ENCODE measurements at places on chromosomes 13 and 19. TPM values are rescaled to one million over a fixed set of nuclear protein-coding genes. Genes with fewer than 3 reads are reported as not detected.

DNA sequence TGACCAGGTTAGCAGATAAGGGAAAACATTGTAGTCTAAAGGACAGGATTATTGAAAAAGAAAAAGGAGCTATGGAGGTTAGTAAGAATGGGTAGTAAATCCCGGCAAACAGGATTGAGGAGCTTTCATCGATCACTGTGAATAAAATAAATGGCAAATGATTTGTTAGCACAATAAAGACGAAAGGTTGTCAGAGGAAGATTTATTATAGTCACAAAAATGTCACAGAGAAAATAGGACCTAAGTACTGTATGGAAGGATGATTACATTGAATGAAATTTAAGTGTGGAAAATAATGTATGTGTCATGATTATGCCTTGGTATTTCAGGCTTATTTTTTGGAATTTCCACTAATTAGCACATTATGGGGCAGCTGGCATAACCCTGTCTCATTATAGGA lies 519.2 kb upstream of the SLITRK6 start:
- no peak for DNase-seq

- peak; percentile 45 for DNase-seq
Measured at GRCh38 chr13:45850027-45850613, 1.4 kb downstream of the SIAH3 start.

- DNase-seq: no peak
Measured at GRCh38 chr19:35236638-35237400, 8.3 kb upstream of the FAM187B start.

- peak; percentile 20 for DNase-seq
Measured at GRCh38 chr13:31073859-31074718, 87.6 kb downstream of the HSPH1 start.

- no peak for DNase-seq
Measured at GRCh38 chr13:38530492-38530891, 156.4 kb upstream of the FREM2 start.

The SLC5A5 gene
- 0.37 TPM for total RNA-seq

GRCh38 chr19:40410030-40410389 lies 3.2 kb downstream of the PRX start:
- peak; percentile 73 for DNase-seq

DNA sequence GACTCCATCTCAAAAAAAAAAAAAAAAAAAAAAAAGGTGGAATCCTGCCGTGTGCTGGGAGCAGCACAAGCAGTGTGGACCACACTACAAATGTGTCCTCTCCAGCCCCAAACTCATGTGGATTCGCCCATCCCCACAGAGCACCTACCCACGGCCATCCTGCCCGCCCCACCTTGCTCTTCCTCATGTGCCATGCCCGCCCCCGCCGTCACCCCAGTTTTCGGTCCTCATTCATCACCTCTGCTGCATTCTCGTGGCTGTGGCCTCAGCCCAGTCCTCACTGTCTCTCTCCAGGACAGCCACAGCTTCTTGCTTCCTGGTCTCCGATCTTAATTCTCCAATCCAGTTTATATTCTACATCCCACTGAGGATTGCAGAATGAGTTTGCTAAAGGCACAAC lies 80.0 kb upstream of the TM9SF2 start:
- no peak for DNase-seq

DNA sequence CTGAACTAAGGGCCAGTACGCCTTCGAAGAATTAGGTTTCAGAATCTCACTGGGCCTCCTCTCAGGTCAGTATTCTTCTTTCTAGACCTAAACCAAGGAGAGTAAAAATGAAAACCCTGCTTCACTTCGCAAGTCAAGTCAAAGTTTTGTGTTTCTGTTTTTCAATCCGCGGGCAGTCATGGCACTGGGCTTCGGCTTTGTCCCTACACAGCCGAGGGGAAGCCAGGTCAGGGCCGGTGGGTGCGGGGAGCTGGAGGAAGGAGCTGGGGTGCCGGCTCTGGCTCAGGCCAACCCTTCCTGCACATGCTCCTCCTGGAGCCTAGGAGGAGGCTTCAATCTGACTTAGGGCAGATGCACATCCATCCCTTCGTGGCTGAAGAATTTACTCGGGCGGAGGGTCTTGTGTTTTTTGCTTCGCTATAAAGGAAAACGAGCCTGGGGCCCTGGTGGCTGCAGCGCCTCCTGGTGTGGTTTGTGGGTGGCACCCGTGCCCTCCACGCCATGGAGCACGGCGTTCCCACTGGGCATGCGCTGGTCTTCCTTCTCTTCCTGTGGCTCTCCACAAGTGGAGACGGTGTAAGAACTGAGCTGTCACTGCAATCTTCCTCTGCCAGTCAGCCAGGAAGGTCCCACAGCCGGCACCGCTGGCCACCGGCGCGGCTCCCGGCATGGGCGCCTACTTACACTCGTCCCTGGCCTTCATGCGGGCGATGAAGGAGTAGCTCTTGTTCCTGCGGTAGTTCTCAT lies 22.5 kb downstream of the C19orf44 start:
- DNase-seq: no peak

The CCDC122 gene
- 12.0 TPM for total RNA-seq

- no peak for DNase-seq
Measured at GRCh38 chr19:49682274-49682673, 5.2 kb downstream of the PRMT1 start.

GRCh38 chr13:36134632-36135031 lies 3.5 kb upstream of the DCLK1 start:
- peak; percentile 10 for DNase-seq

DNA sequence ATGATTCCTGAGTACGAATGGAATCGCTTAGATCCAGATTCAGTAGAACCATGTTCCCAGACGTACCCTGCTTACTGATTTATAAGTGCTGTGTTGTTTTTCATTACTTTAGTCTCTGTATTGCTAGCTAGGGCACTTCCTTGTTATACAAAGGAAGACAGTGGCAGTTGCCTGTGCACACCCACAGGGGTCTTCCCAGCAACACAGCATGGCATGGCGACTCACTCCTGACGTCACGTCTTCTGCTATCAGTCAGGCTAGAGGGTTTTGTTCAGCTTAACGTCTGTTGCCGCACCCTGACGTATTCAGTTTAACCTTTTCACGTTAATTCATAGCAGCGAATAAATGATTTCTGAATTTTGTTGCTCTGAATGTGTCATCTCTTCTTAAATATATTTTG lies 295.1 kb downstream of the MYO16 start:
- no peak for DNase-seq

The IRGC gene
- not detected for total RNA-seq

- DNase-seq: no peak
Measured at GRCh38 chr13:32663660-32664059, 77.4 kb downstream of the PDS5B start.

DNA sequence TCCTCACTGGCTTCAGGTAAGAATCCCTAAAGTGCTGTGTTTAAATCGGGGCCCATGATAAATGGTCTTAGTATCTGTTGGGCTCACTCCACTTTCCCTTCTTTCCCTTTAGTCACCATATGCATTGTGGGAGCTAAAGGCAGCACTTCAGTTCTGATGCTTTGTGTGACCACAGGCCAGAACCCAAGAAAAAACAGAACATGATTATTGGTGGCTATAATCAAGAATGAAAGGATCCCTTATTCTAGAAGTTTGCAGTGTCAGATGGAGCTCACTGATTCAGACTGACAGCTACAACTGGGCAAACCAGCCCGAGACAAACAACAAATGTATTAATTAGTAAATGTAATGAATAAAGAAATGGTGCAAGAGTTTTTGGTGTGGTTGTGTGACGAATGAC lies 57.3 kb upstream of the POMP start:
- no peak for DNase-seq

The TEX26 gene
- total RNA-seq: not detected

GRCh38 chr13:76860706-76861105 lies 25.5 kb downstream of the KCTD12 start:
- DNase-seq: no peak
